Psoas muscle (tissue), 8 donors: ENCODE measurements at places on chromosomes 13 and 19. TPM values are rescaled to one million over a fixed set of nuclear protein-coding genes. Genes with fewer than 3 reads are reported as not detected.

The VAV1 gene
- 1.8 TPM for total RNA-seq

The ZNF121 gene
- 15.6 TPM for total RNA-seq

The PBX4 gene
- total RNA-seq: not detected

The OR7C2 gene
- not detected for total RNA-seq

The ATP8B3 gene
- total RNA-seq: 0.30 TPM

The FLT3LG gene
- total RNA-seq: 3.2 TPM

The CYP2F1 gene
- total RNA-seq: not detected

The LILRB2 gene
- total RNA-seq: 2.1 TPM

The LACC1 gene
- total RNA-seq: 1.2 TPM

The EXOC3L2 gene
- 0.69 TPM for total RNA-seq

The AKT1S1 gene
- 56.0 TPM for total RNA-seq

The FGF21 gene
- not detected for total RNA-seq

The ZNF260 gene
- total RNA-seq: 4.8 TPM

The OR4F17 gene
- total RNA-seq: not detected

The ZNF708 gene
- 4.0 TPM for total RNA-seq

The ZNF541 gene
- total RNA-seq: 0.25 TPM

The CLEC4M gene
- not detected for total RNA-seq

The NLRP9 gene
- total RNA-seq: not detected

The AXL gene
- 13.4 TPM for total RNA-seq

The ZNF416 gene
- 2.3 TPM for total RNA-seq

The CYP2A7 gene
- 0.71 TPM for total RNA-seq

The PLK5 gene
- not detected for total RNA-seq

The IL11 gene
- not detected for total RNA-seq
